Natural killer cell (primary cell): ENCODE measurements at places on chromosomes 12 and 14. TPM values are rescaled to one million over a fixed set of nuclear protein-coding genes. Genes with fewer than 3 reads are reported as not detected.

The DEGS2 gene
- total RNA-seq = 0.60 TPM

The CEBPE gene
- total RNA-seq = not detected

The PDE3A gene
- 0.27 TPM for total RNA-seq

The SMCO3 gene
- not detected for total RNA-seq

The DDN gene
- 1.1 TPM for total RNA-seq

The EIF2S3B gene
- 0.88 TPM for total RNA-seq

The ASB2 gene
- 4.8 TPM for total RNA-seq

DNA sequence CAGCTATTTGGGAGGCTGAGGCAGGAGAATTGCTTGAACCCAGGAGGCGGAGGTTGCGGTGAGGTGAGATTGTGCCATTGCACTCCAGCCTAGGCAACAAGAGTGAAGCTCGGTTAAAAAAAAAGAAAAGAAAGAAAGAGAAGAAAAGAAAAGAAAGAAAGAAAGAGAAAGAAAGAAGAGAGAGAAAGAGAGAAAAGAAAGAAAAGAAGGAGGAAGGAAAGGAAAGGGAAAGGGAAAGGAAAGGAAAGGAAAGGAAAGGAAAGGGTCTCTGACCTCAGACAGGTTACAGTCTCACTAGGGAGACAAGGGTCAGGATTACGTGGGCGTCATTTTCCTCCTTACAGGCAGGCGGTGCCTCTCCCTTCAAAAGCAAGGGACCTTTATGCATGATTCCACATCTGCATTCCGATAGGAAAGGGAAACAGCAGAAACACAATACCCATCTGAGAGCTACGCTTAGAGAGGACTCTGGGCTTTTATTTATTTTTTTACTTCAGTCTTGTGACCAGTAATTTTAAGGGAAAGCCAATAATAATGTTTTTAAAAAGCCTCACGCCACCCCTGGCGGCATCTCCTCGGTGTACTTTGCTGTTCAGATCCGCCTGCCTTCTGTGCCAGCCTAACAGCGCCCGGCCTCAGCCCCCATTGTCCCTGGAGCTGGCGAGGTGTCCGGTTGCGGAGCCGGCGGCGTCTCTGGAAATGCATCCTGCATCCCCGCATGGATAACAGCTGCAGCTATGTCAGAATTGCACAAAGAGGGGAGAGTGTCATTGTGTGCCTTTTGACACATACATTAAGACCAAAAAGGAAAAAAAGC lies 945 bp upstream of the HIP1R start:
- H3K27ac ChIP-seq = no peak overlapping the region
- DNase-seq = no peak
- peak overlapping the region; percentile 21 for H3K4me3 ChIP-seq

DNA sequence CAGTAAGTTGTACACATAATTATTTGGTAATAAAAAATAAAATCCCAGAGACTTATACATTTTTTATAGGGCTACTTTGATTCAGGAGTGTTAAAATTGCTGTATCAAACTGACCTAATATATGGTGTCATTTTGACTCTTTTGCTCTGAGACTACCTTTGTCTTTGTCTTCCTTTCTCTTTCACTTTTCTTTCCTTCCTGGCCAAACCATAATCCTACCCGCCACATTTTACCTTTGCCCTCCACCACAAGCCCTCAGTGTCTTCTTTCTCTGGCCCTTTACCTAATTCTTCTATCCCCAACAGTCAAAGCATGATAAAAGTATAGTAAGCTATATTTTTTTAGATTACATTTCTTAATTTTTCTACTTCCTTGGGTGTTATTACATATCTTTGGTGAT lies 62.0 kb downstream of the CAND1 start:
- no peaks in the 10 kb centered on the region for H3K4me1 ChIP-seq
- H3K27me3 ChIP-seq = no peaks in the 10 kb centered on the region
- no peaks in the 10 kb centered on the region for H3K36me3 ChIP-seq
- H3K4me3 ChIP-seq = no peak overlapping the region
- no peak overlapping the region for H3K27ac ChIP-seq

- no peak overlapping the region for H3K4me3 ChIP-seq
- peaks cover 25% of the 10 kb centered on the region for H3K4me1 ChIP-seq
- no peak overlapping the region for H3K27ac ChIP-seq
- H3K36me3 ChIP-seq = peaks cover 23% of the 10 kb centered on the region
- H3K27me3 ChIP-seq = no peaks in the 10 kb centered on the region
- DNase-seq = no peak
Observed at GRCh38 chr12:53042607-53043454, 7.0 kb upstream of the TNS2 start.

DNA sequence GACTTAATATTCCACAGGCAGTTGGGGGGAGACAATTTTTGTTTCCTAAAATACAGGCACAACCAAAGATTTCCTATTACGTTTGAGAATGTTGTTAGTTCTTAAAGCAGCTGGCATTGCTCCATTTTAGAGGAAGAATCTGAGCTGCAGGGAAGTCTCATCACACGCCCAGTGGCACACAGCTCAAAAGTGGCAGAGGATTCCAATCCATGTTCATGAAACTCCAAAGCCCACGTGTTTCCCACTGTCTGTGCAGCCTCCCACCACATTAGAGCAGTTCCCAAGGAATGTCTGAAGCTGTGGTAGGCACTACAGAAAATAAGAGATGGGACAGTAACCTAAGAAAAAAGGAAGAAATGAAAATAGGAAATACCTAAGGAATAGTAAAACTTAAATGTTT lies 6.1 kb upstream of the IL26 start:
- H3K27me3 ChIP-seq = no peaks in the 10 kb centered on the region
- peaks cover 8% of the 10 kb centered on the region for H3K4me1 ChIP-seq
- no peak overlapping the region for H3K27ac ChIP-seq

- no peak overlapping the region for H3K4me3 ChIP-seq
- H3K27ac ChIP-seq = no peak overlapping the region
- H3K4me1 ChIP-seq = no peaks in the 10 kb centered on the region
- no peaks in the 10 kb centered on the region for H3K36me3 ChIP-seq
- DNase-seq = no peak
- H3K27me3 ChIP-seq = no peaks in the 10 kb centered on the region
Observed at GRCh38 chr12:116799955-116800354, 61.8 kb downstream of the RNFT2 start.

GRCh38 chr12:106136263-106136662 lies 2.5 kb downstream of the NUAK1 start:
- no peaks in the 10 kb centered on the region for H3K36me3 ChIP-seq
- H3K27ac ChIP-seq = no peak overlapping the region
- DNase-seq = peak; percentile 77
- H3K27me3 ChIP-seq = peaks cover 20% of the 10 kb centered on the region
- H3K4me3 ChIP-seq = no peak overlapping the region

- H3K4me1 ChIP-seq = no peaks in the 10 kb centered on the region
- H3K4me3 ChIP-seq = no peak overlapping the region
- H3K27ac ChIP-seq = no peak overlapping the region
- no peak for DNase-seq
- H3K27me3 ChIP-seq = no peaks in the 10 kb centered on the region
Observed at GRCh38 chr14:93271111-93271510, 61.7 kb downstream of the BTBD7 start.

- H3K4me3 ChIP-seq = no peak overlapping the region
- no peak overlapping the region for H3K27ac ChIP-seq
- no peaks in the 10 kb centered on the region for H3K36me3 ChIP-seq
- DNase-seq = no peak
- no peaks in the 10 kb centered on the region for H3K4me1 ChIP-seq
Observed at GRCh38 chr12:129467726-129468125, 436.1 kb downstream of the TMEM132D start.

GRCh38 chr12:121796855-121797751 lies 3.6 kb upstream of the RHOF start:
- no peak overlapping the region for H3K4me3 ChIP-seq
- no peaks in the 10 kb centered on the region for H3K27me3 ChIP-seq
- peaks cover 57% of the 10 kb centered on the region for H3K4me1 ChIP-seq
- no peak for DNase-seq
- H3K27ac ChIP-seq = no peak overlapping the region

- peak; percentile 73 for DNase-seq
- H3K27ac ChIP-seq = no peak overlapping the region
- no peaks in the 10 kb centered on the region for H3K27me3 ChIP-seq
- H3K4me1 ChIP-seq = peaks cover 3% of the 10 kb centered on the region
Observed at GRCh38 chr12:49388682-49389386, 21.6 kb downstream of the SPATS2 start.

GRCh38 chr12:27261866-27262265 lies 17.8 kb downstream of the STK38L start:
- no peaks in the 10 kb centered on the region for H3K27me3 ChIP-seq
- DNase-seq = no peak
- H3K36me3 ChIP-seq = no peaks in the 10 kb centered on the region
- H3K4me1 ChIP-seq = no peaks in the 10 kb centered on the region
- no peak overlapping the region for H3K4me3 ChIP-seq
- no peak overlapping the region for H3K27ac ChIP-seq

DNA sequence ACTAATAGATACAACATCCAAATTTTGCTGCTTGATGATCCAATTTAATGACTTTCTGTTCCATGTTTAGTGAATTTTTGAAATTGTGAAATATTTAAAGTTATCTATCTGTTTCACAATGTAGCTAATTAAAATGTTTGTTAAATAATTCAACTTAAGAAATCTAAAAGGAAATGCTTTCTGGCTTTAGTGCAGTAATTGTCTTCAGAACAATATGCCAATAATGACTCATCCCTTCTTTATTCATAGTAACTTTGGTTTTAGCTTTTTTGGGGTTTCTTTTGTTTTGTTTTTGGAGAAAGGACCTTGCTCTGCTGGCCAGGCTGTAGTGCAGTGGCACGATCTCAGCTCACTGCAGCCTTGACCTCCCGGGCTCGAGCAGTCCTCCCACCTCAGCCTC lies 479.2 kb upstream of the RGS6 start:
- no peaks in the 10 kb centered on the region for H3K4me1 ChIP-seq
- no peak for DNase-seq
- H3K27ac ChIP-seq = no peak overlapping the region
- H3K4me3 ChIP-seq = no peak overlapping the region

GRCh38 chr12:53795927-53796326 lies 44.1 kb upstream of the CISTR start:
- H3K4me1 ChIP-seq = no peaks in the 10 kb centered on the region
- peaks cover 5% of the 10 kb centered on the region for H3K27me3 ChIP-seq
- DNase-seq = no peak

GRCh38 chr14:102973706-102974285 lies 51.3 kb downstream of the AMN start:
- H3K4me1 ChIP-seq = no peaks in the 10 kb centered on the region
- no peaks in the 10 kb centered on the region for H3K27me3 ChIP-seq
- no peak overlapping the region for H3K4me3 ChIP-seq
- H3K36me3 ChIP-seq = no peaks in the 10 kb centered on the region
- no peak for DNase-seq
